Astrocyte (in vitro differentiated cells and primary cell): ENCODE measurements at places on chromosomes 16 and 17. TPM values are rescaled to one million over a fixed set of nuclear protein-coding genes. Genes with fewer than 3 reads are reported as not detected.

GRCh38 chr17:55225237-55225636, 39.5 kb upstream of the HLF start:
- H3K4me3 ChIP-seq = no peak overlapping the region
- no peaks in the 10 kb centered on the region for H3K36me3 ChIP-seq
- no peaks in the 10 kb centered on the region for H3K4me1 ChIP-seq
- no peaks in the 10 kb centered on the region for H3K27me3 ChIP-seq

MYH8 gene
- total RNA-seq = 0.10 TPM in 1 of 2 replicates, not detected in the other

DNA sequence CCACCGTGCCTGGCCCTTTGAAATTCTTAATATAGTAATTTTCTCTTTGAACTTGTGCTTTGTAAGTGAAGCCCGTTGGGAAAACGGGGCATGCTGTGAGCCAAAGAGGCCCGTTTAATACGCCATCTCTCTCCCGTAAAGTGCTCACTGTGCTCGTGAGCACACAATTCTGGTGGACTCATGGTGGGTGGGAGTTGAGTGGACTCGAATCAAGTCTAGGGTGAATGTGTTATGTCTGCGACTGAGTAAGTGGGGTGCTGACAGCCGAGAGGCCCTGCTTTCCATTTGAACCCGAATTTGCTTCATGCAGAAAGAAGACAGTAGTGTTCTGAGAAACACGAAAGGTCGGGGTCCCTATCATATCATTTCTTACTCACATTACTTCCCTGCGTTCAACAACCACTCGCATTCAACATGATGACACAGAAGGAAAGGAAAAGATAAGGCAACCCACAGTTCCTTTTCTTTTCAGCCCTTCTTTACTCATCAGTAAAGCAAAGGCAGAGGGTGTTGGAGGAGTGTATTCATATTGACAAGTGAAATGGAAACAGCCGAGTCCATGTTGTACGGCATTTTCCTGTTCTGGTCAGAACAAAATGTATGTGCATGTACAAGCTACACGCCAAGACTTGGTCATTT, 4.8 kb upstream of the ATP2A3 start:
- peaks cover 16% of the 10 kb centered on the region for H3K27me3 ChIP-seq
- no peaks in the 10 kb centered on the region for H3K36me3 ChIP-seq
- DNase-seq = no peak
- no peak overlapping the region for H3K27ac ChIP-seq
- H3K4me3 ChIP-seq = no peak overlapping the region
- H3K4me1 ChIP-seq = peaks cover 7% of the 10 kb centered on the region

DNA sequence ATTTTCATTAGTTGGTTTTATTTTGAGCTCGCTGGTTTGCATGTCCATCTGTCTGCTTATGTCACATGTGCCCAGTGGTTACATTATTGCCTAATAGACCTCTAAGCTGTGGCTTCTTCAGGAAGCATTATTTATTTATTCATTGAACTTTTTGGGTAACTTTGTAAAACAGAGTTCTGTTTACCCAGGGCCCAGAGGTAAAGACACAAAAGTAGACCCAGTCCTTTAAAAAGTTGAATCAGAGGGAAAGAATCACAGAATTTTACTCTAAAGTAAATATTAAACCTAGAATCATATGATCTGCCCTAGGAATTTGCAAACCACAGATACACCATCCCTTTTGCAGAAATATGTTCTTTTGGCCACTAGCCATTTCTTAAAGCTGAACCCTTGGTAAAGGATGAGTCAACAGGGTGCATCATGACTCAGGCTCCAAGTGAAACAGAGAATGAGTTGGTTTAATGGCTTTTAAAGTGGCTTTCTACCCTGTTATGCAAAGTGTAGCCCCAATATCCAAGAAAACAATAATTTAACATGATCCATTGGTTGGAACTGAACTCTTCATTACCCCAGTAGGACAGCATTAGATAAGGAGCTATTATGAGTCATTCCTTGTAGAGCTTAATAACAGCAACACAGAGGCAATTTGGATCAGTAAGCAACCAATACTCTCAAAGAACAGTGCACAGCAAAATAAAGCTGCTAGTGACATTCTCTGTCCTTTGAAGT, 236.3 kb downstream of the KCNJ2 start:
- DNase-seq = peak; percentile 97
- peak overlapping the region; percentile 41 for H3K27ac ChIP-seq
- no peak overlapping the region for H3K4me3 ChIP-seq
- H3K27me3 ChIP-seq = no peaks in the 10 kb centered on the region
- peaks cover 11% of the 10 kb centered on the region for H3K4me1 ChIP-seq

GRCh38 chr16:55044201-55044975, 113.7 kb downstream of the IRX5 start:
- no peak overlapping the region for H3K4me3 ChIP-seq
- H3K27me3 ChIP-seq = peaks cover 2% of the 10 kb centered on the region
- H3K27ac ChIP-seq = no peak overlapping the region
- H3K36me3 ChIP-seq = no peaks in the 10 kb centered on the region
- DNase-seq = no peak
- H3K4me1 ChIP-seq = no peaks in the 10 kb centered on the region

KRT25 gene
- total RNA-seq = not detected in 2 replicates

NOXO1 gene
- 0.89 TPM in 1 of 2 replicates, not detected in the other for total RNA-seq

NPIPA5 gene
- total RNA-seq = 0.82 and 1.1 TPM in 2 replicates
